Fibroblast of skin of right biceps (primary cell): ENCODE measurements at places on chromosomes 1 and 21.

GRCh38 chr1:247291833-247292561, 36.1 kb downstream of the VN1R5 start:
- DNase-seq: no peak

- no peak for DNase-seq
Observed at GRCh38 chr1:245979589-245979988, 527.5 kb downstream of the SMYD3 start.

DNA sequence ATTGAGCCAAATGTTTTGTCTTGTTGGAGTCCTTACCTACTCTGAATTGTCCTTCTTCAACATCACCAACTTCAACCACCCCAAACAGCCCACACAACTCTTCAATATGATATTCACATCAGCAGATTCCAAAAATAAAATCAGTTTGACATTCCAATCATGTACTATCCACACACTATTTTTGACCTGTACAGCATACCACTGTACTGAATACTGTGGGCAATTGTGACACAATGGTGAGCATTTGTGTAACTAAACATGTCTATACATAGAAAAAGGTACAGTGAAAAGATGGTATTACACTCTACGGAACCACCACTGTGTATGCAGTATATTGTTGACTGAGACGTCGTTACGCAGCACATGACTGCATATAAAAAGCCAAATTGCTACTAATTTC, 223.1 kb downstream of the KCNT2 start:
- no peak for DNase-seq

GRCh38 chr1:118257946-118258345, 72.9 kb upstream of the SPAG17 start:
- peak; percentile 63 for DNase-seq

GRCh38 chr1:58829866-58830265, 46.0 kb upstream of the JUN start:
- peak; percentile 90 for DNase-seq

DNA sequence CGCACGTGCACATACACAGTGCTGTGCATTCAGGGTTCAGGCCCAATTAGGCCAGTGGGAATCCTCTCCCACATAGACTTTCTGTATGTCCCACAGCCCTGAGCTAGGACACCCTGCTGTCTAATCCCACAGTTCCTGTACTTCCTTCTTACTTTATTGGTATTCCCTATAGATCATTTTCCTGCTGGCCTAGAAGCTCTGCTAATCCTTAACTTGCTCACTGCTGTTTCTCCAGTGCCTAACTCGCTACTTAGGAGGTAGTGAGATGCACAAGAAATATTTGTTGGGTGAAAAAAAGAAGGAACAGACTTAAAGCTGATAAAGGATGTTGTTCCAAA, 34.1 kb upstream of the FHAD1 start:
- no peak for DNase-seq

DNA sequence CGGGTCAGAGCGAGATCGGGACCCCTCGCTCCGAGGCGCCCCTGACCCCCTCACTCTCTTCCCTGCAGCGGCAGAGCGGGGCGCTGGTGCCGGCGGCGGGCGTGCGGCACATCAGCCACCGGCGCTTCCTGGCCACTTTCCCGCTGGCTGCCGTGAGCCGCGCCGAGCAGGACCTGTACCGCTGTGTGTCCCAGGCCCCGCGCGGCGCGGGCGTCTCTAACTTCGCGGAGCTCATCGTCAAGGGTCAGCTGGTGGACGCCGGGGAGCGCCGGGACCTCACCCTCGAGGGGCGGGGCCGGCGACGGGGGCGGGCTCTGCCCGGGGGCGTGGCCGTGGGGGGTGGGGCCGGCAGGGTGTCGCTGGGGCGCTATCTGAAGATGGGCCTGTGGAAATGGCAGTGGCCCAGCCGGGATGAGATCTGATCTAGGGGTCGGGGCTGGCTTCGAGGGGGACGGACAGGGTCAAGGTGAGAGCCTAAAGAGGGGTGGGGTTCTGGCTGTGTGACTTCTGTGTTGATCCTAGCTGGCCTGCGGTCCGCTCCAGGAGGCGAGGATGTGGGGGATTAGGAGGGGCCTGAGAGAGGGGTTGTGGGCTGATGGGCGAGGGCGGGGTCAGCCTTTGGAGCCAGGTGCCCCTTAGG, 23.6 kb downstream of the PTPRU start:
- DNase-seq: peak; percentile 57

DNA sequence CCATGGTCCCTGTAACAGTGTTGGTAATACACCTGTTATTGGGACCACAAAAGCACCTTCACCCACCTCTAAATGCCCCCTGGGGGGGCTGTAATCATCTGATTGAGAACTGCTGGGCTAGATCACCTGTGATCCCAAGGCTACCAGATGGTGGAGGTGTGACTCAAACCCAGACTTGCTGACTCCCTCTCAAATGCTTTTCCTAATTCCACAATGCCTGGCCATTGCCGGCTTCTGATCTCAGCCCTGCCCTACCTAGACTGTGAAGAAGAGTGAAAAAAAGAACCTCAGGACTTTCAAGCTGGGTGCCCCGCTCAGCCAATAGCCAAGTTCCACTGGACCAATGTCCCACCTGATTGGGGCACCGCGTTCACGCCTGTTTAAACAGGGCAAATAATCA, 9.6 kb downstream of the TMEM9 start:
- DNase-seq: no peak

DNA sequence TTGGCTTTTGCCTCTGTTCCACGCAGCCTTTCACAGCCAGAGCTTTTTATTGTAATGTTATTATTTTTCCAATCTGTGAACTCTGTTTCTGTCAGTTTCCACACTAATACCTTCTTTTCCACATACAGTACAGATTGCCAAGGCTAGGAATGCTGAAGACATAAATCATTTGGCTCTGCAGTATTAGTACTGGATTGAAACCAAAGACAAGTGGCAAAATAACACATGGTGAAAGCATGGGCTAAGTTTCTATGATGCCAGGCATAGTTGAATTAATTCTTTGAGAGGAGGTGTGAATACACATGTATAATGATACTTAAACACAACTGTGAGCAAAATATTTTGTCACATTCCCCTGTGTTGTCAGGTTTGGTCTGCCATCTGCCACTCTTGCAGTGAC, 73.5 kb downstream of the TMEM200B start:
- DNase-seq: no peak

GRCh38 chr1:87685311-87686135, 356.8 kb downstream of the LMO4 start:
- no peak for DNase-seq

DNA sequence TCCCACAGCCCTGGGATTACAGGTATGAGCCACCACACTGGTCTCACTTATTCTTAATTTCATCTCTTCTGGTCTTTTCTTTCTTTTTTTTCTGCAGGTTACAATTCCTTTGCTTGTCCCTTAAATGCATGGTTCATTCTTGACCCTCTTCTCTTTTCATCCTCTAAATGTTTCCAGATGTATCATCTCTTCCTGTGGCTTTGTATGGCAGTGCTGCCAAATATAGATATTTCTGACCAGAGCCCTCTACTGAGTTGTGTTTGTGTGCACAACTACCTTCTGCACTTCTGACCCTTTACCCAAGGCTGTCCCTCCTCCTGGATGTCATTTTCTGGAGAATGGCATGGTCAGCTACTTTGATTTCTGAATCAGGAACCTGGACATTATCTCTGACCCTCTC, 32.5 kb downstream of the OLFML3 start:
- peak; percentile 47 for DNase-seq

DNA sequence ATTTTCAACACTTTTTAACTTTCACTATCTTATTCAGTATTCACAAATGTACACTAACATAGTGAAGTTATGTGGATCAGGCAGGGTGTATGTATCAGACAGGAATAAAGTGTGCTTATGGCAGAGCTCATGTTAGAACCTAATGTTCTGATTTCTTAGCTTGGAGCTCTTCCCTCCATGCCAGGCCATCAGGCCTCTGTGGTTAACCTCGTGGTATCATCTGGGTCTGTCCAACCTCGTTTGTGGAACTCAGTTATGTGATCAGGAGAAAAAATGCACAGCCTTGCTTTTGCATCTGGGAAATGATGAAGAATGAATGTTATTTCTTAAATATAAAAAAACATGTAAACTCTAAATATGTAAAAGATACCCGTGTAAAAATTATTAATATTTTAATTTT, 86.9 kb downstream of the MPZL1 start:
- DNase-seq: no peak

DNA sequence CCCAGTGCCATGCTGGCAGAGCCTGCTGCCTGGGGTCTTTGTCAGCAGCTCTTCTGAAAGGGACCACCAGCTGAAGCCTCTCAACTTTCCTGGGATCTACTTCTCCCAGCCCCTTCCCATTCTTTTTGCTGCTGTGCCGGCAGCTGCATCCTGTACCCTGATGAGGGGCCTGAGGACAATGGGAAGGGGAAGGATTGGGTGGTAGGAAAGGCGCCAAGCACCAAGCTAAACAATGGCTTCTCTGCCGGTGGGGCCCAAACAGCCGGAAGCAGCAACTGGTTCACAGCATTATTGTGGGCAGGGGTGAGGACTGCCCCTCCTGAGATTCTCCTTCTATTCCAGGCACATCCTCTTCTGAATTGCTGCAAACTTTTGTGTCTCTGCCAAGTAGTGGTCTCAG, 5.0 kb upstream of the EFCAB14 start:
- no peak for DNase-seq

- no peak for DNase-seq
Observed at GRCh38 chr1:85214654-85215053, 13.8 kb upstream of the SYDE2 start.

DNA sequence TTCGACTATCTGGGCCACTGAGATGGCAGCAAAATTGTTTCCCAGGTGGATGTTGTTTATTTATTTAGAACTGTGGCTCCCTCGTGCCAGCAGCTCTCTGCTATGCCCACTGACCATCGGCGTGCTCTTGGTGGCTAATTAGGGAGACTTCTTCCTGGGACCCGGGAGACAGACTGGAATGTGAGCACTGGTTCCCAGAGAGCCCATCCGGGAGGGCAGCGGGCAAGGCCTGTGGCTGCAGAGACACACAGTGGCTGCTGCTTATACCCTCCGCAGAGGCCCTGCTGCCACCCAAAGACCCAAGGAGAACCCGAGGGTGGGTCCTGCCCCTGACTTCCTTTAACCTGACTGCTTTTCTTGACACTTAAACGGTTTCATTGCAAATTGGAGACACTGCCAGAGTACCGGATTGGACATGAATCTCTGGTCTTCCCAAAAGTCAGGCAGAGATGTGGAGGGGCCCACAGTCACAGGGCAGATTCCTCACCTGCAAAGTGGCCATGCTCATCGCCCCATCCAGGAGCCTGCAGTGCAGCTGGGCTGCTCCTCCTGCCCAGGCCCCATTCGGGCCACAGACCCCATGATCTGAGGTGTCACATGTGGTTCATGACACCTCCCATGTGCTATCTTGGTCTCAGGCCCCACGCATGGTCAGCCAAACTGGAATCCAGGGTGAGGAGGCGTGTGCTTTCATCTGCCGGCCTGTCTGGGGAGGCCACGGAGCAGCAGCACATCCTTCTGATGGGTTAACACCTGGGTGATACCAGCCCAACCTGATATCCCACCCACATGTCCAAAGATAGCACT, 5.7 kb upstream of the MATN1 start:
- DNase-seq: no peak

GRCh38 chr1:29017235-29017634, 102.9 kb downstream of the EPB41 start:
- no peak for DNase-seq

DNA sequence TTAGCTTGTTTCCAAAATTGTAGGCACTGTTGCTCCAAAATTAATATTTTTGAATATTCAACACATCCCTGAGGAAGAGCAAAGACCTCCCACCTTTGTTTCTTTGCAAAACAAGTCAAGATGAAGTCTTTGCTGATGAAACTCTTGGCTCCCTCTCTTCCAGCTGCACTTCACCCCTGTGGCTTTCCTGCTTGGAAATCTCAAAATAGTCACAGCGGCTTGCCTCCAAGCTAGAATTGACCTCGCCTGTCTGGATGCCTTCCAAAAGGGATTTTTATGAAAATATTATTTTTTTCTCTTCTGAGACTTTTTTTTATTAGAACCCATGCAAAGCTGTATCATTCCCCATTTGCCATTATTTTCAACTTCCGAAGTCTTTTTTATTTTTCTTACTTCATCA, 71.1 kb upstream of the MROH9 start:
- DNase-seq: peak; percentile 51

GRCh38 chr21:37072274-37072987, 440 bp downstream of the PIGP start:
- DNase-seq: no peak

DNA sequence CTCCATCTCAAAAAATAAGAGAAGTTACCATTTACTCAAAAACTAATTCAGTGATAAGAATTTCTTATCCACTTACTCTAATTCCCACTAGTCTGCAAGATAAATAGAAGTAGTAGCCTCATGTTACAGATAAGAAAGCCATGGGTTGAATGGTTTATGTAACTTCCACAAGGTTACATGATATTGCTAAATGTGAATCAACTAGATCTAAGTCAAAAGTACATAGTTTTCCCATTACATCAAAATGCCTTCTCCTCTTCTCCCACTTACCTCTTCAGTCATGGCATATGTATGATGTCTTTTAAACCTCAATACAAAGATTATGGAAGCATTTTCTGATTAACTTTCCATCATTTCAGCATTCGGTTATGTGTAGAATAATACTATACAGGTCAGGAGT, 108.5 kb downstream of the ASH1L start:
- peak; percentile 36 for DNase-seq

DNA sequence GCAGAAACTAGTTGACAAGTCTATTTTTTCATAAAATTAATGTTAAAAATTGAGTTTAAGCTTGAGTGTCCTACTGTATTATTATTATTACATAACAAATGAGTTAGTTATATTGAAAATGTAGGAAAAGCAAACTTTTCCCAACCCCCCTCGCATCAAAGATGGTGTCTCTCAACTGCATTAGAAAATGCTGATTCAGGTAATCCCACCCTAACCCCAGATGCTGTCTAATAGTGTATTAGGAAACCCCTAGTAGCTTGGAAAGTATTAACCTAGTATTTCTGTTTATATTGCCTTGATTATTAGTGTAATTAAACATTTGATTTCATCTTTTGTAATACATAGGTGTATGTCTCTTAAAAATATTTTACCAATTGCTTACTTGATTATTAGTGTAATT, 1120.3 kb downstream of the MRPL39 start:
- DNase-seq: no peak

GRCh38 chr1:55262822-55263221, 47.7 kb upstream of the USP24 start:
- DNase-seq: peak; percentile 51

DNA sequence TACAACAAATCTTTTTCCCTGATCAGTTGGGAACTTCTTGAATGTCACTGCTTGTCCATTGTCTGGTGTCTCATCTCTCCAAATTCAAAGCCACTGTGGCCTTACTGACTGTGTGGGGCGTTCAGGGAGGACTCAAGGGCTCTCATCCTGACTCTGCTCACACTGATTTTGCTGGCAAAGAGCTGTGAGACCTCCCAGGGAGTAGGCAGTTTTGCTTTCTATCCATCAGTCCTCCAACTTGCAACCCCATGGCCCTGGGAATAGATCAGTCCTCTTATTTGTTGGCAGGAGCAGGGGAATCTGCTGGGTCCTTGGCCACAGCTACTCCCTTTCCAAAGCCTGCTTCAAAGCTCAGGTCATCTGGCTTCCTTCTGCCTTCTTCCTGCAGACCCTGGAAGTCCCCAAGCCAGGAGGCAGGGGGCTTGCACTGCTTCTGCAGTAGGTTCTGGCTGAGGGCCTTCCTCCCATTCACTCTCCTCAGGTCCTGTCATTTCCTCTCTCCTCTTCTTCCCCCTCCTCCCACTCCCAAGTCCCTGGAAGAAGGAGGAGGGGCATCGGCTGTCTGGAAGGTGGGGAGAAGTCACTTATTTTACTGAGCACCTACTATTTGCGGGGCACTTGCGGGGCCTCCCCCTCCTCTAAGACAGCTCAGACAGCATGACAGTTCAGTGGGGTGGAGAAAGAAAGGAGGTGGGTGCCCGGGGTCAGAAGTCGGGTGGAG, 876 bp upstream of the NAV1 start:
- DNase-seq: peak; percentile 76
